Central memory CD4-positive, alpha-beta T cell (primary cell): ENCODE measurements at places on chromosomes 6 and 20.

DNA sequence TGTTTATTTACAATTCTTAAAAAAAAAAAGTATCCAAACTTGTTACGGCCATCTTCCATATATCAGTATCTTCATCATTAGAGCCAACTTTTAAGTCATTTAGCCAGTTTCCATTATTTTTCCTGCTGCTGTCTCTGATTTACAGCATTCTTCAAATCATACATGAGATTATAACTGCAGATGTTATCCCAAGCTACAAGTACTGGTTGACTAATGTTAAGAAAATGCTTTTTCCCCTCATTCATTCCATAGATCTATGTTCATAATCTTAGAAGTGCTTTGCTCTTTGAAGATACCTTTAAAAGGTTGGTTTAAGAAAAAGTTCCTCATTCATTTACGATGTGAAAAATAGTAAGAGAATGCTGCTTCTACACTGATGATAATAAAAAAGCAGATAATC lies 158.7 kb downstream of the RNGTT start:
- no peak for DNase-seq

GRCh38 chr20:1816384-1817381 lies 78.5 kb upstream of the SIRPA start:
- DNase-seq = no peak

DNA sequence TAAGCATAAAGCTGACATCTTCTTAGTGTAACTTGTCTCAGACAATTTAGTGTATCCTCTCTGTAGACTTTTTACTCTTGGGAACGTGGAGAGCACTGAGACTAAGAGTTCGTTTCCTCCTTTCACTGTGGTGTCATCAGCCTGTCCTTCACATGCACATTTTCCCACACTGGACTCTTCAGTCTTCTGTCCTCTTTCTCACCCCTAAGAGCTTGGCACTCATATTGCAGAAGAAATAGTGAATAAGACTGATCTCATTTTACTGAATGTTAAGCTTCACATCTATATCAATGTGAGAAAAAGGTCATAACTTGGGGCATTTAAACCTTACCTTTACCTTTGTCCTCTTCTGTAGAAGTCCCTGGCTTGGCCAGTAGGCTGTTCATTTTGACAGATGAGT lies 25.6 kb downstream of the FUCA2 start:
- DNase-seq = no peak

GRCh38 chr20:11248687-11249638 lies 575.2 kb upstream of the JAG1 start:
- no peak for DNase-seq

- DNase-seq = no peak
Observed at GRCh38 chr6:29553268-29554057, 6.1 kb downstream of the UBD start.
